Sigmoid colon (tissue), 7 donors: ENCODE measurements at places on chromosomes 12 and 14. TPM values are rescaled to one million over a fixed set of nuclear protein-coding genes. Genes with fewer than 3 reads are reported as not detected.

The CLEC14A gene
- total RNA-seq: 18.3 TPM

The KRT72 gene
- total RNA-seq: not detected

The ASPG gene
- 0.83 TPM for total RNA-seq

The GLIPR1L1 gene
- total RNA-seq: not detected

The NPAS3 gene
- total RNA-seq: 3.2 TPM

- no peak for DNase-seq
Observed at GRCh38 chr14:69398818-69399210, 322 bp downstream of the SLC39A9 start.

- DNase-seq: no peak
Observed at GRCh38 chr14:35366056-35366451, 38.5 kb downstream of the NFKBIA start.

- DNase-seq: peak; percentile 32
Observed at GRCh38 chr12:47894068-47894467, 10.7 kb downstream of the VDR start.

- no peak for DNase-seq
Observed at GRCh38 chr12:57046086-57046791, 3.7 kb downstream of the MYO1A start.

GRCh38 chr12:94149781-94150239, 1.4 kb downstream of the PLXNC1 start:
- peak; percentile 71 for DNase-seq

DNA sequence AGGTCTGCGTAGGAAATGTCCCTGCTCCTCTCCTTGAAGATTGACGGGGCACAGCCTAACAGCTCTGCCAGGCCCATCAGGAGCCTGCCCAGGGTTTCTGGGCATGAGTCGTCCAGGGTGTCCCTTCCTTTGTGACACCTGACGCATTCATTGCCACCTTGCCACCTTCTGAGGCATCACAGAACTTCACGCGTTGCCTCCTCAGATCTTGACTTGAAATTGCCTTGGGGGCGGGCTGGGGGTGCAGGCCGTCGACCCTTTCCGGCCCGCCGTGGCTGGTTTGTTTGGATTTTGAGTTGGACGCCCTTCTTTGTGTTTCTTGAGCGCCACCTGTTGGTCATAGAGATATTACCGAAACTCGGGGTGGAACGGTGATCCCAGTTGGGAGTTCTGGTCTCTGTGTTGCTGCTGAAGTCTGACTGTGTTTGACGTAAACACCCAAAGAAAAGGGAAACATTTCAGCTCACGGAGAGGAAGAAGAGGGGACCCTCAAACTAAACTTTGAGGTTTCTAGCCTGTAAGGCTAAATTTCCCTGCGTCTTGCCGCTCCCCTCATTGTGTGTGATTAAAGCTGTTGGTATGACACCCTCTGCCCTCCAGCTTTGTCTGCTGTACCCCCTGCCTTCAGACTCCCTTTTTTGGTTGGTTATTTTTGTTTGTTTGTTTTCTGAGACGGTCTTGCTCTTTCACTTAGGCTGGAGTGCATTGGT, 44.6 kb downstream of the MLXIP start:
- DNase-seq: peak; percentile 87

- DNase-seq: peak; percentile 60
Observed at GRCh38 chr14:102209224-102209966, 69.7 kb downstream of the WDR20 start.

DNA sequence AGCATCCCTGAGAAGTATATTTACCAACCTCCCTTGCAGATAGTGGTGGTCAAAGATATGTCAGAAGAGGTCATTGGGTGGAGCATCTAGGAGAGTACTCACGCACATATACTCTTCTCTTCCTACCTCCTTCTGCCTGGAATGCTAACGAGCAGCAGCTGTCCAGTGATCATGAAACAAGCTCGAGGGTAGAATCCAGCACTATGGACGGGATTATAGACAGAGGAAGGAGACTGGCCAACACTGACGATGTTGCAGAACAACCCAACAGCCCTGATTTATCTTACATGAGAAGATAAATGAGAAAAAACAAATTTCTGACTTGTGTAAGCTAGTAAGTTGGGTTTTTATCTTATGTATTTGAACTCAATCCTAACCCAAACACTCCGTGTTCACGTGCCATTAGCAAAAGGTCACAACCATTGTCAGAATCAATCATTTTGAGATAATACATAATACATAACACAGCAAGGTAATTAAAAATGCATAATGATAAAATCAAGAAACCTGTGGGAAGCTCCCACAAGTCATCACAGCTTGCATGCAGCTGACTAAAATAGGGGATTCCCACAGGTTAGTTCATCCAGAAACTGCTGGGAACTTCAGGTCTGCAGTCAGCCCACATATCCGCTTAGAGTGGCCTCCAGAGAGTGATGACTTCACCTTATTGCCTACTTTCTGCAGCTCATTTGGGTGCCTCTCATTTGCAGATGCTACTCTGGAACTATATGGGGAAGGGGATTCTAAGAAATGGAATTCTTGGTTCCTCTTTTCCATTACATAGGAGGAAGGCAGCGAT, 36.3 kb upstream of the STK38L start:
- no peak for DNase-seq

- no peak for DNase-seq
Observed at GRCh38 chr14:99467336-99468078, 13.2 kb downstream of the SETD3 start.

GRCh38 chr12:51190820-51191219, 17.9 kb upstream of the TFCP2 start:
- no peak for DNase-seq

GRCh38 chr12:53989227-53990113, 4.5 kb downstream of the HOXC10 start:
- DNase-seq: no peak

- no peak for DNase-seq
Observed at GRCh38 chr12:29152981-29153630, 4.0 kb downstream of the FAR2 start.

DNA sequence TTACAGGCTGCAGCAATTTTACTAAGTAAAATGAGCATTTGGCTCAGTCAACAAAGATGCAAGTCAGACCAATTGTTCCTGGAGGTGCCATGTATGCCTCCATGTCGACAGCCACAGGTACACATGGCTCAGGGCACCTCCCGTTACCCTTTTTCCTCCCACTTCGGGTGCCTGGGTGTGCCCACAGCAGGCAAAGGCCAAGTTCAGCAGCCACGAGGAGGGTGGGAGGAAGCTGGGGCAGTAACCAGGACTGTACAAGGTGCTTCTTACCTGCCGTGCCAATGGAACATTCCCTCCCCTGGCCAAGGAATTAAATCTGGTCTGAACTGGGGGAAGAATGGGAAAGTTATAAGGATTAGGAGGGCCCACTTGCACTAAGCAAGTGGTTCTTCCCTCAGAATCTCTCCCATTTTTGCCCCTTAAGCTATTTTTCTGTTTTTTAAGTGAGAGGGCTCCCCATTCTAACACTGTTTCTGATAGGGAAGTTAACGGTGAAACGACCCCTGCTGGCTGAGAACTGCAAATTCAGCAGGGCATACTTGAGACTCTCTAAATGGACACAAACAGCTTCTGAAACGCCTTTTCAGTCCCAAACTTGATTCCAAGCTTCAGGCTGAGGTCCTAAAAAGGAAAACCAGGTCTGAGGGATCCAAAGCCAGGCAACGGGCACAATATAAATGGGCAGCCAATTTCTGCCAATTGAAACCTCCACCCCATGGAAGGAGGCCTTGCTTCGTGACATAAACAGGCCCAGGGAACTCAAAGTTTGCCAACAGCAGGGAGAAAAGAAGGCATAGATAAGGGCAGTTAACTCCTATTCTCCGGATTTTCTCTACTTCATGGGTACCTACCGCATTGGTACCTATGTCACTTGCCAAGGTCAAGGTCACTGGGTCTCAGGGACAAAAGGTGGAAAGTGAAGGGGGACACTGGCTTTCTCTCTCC, 24.8 kb downstream of the CLECL1 start:
- no peak for DNase-seq

DNA sequence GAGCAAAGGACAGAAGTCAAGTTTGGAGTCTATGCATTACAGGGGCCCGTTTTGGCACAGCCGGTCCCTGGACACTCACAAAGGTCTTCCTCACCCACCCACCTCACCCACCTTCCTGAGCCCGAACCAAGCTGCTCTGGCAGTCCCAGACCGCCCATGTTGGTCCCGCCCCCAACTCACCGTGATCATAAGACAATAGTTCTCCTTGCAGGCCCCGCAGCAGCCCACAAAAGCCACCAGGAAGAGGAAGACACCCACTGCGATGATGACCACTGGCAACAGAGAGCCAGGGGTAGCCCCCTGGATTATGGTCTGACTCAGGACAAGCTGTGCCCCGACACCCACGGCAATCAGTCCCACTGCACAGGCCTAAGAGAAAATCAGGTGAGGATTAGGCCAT, 1.8 kb downstream of the CD63 start:
- DNase-seq: peak; percentile 70

DNA sequence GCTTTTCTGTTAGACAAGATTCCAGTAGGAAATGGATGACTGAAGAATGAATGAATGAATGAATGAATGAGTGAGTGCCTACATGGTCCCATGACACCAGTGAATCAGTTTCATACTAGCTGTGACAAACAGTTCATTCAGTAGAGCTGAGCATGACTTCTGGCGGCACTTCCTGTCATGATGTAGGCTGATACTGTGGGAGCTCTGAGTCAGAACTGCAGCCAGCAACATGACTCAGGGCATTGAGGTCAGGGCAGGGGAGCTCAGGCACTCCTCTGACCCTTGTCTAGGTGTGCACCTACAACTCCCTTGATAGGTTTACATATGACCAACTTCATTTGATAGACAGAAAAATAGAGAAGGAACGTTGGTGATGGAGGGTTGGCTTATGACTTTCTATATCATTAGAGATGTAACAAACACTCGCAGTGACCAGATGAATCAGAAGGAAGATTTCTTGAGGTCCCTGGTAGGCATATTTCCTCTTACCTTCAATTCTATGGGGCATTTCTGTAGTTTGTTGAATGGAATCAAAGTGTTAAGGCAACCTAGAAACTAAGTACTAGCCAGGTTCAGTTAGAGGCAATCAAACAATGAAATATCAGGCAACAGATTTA, 139.3 kb upstream of the ARHGAP5 start:
- DNase-seq: peak; percentile 67

DNA sequence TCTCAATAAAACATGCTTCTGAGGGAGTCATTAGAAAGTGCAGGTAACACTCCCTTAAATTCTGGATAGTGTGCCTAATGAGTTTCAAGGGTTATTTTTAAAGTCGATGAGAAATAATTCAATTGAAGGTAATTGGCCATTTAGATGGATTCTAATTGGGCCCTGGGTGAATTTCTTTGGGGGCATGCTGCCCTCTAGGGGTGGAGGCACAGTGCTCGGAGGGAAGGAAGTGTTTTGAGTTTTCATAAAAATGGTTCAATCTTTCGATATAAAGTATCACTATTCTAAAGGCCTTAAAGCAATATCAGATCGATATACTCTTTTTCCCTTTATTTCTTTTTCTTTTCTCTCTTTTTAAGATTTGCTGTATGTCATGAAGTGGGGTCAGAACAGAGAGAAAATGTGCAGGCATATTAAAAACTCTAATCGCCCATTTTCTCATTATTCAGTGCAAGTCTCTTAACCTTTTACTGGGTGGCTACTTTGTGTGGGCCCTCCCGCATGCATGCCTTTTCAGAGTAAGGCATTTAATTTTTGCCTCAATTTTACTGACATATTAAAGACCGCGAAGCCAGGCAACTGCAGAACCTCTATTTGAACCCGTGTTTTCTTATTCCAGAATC, 25.5 kb downstream of the NKX2-8 start:
- no peak for DNase-seq

DNA sequence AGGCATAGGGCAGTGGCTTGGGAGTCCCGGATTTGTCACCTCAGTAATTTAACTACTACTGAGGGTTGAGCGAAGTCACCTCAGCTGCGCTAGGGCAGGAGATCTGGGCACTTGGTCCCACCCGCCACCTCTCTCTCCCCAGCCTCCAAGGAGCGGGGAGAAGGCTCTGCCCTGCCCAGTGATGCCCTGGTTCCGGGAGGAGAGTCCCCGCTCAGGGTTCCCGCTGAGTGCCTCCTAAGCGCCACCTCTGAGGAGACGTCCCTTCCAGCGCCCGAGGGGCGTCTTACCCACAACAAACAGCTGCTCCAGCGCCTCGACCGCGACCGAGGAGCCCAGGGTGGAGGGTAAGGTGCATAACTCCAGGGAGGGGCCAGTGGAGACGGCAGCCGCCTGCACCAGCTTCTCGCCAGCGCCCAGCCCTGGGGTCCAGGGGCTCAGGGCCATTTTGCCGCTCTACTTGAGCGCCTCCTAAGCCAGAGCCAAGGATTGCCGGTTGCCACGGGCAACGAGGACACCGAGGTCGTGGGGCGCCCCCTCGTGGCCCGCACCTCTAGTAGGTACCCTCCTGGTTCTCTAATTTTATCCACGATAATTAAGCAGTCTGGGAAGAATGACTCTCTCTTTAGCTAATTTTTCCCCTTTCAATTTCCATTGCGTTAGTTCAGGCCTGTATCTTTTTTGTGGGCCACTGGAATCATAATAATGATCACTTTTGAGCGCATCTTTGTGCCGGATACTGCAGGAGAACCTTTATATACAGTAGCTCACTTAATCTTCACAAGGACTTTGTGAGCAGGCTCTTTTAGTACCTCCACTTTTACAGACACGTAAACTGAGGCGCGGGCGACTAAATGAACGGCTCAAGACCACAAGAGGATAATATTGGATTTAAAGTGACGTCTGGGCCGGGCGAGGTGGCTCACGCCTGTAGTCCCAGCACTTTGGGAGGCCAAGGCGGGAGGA, at the start of gene CCDC175:
TSS of gene CCDC175 (minus strand) at position 481 of the 963 bp plus-strand sequence. CDS start at position 444, 37 bp downstream.
- DNase-seq: peak; percentile 84

GRCh38 chr12:52162981-52163380, 28.8 kb downstream of the KRT80 start:
- DNase-seq: no peak

DNA sequence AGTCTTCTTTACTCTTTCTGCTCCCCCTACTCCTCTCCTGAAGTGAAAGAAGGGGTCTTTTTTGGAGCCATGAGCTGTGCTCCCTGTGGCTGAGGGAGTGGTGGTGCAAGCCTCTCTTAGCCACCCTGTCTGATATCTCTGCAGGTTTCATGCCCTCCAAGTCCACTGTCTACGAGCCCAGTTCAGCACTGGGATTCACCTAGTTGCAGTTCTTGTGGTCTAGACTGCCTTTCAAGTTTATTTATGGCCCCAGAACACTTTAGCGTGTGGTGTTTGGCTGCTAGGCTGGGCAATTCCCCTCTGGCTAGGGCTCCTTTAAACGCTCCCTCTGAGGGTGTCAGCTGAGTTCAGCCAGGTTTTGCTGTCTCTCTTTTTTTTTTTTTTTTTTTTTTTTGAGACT, 908.6 kb downstream of the TRHDE start:
- no peak for DNase-seq

DNA sequence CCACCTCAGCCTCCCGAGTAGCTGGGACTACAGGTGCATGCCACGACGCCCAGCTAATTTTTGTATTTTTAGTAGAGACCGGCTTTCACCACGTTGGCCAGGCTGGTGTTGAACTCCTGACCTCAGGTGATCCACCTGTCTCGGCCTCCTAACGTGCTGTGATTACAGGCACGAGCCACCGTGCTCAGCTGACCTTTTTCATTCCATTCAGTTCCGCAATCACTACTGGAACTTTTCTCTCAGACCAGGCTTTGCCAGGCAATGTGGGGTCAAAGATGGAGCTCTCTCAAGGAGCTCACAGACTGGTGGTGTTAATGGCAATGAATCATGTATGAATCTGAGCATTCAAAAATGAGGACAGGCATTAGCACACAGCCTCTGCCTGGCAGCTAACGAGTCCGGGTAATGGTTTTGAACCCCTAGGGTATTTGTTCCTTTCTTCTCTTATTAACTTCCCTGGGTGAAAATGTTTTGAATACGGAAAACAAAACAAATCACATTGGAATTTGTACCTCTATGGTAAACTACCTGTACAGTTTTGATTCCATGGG, 9.4 kb upstream of the TCHP start:
- no peak for DNase-seq

GRCh38 chr12:45732936-45733335, 3.4 kb downstream of the ARID2 start:
- no peak for DNase-seq

- DNase-seq: no peak
Observed at GRCh38 chr12:33770652-33771051, 251.6 kb upstream of the ALG10 start.
